ENCODE measurements at places on chromosomes 2 and 18.

- no peak for DNase-seq
Measured at GRCh38 chr2:6913415-6914157, 3.6 kb upstream of the RNF144A start.

GRCh38 chr2:150234787-150235446 lies 252.6 kb downstream of the RND3 start:
- no peak for DNase-seq

DNA sequence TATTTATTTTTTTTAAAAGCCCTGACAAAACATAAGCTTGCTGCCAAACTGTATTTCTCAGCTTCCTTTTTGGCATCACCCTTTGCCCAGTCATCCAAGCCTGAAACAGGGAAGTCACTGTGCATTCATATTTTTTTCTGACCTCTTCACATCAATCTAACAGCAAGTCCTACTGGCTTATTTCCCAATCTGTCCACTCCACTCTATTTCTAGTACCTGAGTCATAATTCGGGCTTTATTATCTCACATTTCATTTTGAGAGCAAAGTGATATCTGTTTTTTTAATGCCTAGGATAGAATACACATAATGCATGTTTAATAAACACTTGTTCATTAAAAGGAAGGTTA lies 5.1 kb downstream of the HNMT start:
- no peak for DNase-seq

DNA sequence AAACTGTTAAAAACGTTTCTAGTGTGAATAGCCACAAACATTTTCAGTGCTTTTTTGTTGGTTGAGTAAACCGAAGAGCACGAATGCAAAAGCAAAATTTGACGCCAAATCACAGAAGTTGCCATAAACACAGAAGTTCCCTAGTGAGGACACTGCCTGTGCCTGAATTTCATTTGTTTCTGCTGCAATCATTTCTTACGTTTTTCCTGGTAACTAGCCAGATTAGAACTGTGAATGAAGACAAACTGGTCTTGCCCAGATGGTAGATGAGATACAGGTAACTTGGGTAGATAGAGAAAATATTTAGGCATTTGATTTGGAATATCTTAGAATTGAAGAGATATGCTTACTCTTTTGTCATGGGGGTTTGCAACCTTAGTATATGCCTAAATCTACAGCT lies 9.8 kb upstream of the TBR1 start:
- no peak for DNase-seq

- DNase-seq = no peak
Measured at GRCh38 chr18:25042641-25043051, 309.3 kb downstream of the ZNF521 start.

DNA sequence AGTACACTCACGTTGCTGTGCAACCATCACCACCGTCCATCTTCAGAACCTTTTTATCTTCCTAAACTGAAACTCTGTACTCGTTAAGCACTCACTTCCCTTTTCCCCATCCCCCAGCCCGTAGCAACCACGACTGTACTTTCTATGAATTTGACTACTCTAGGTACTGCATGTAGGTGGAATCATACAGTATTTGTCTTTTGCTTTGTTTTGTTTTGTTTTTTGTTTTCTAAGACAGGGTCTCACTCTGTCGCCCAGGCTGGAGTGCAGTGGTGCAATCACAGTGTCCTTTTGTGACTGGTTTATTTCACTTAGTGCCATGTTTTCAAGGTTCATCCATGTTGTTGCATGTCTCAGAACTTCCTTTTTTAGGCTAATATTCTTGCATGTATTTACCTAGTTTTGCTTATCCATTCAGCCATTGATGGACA lies 7.0 kb upstream of the TYMS start:
- DNase-seq = no peak

DNA sequence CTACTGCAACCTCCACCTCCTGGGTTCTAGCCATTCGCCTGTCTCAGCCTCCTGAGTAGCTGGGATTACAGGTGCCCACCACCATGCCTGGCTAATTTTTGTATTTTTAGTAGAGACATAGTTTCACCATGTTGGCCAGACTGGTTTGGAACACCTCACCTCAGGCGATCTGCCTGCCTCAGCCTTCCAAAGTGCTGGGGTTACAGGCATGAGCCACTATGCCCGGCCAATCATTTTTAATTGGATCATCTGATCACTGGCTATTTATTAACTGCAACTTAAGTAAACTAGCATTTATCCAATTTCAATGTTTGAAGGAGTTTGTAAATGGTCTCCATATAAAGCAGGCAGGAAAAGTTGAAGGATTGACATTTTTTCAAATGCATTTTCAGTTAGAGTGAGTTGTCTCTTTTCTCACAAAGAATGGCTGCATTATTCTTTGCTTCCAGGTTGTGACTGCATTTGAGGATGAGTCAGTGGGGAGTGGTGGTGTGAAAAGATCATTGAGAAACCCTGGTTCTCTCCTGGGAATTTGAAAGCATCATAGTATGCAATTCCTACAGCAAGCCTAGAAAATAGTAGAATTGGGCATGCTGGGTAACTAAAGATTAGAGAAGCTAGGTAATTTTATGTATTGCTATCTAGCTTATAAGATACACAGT lies 431.1 kb upstream of the ZEB2 start:
- DNase-seq = no peak

GRCh38 chr2:43841949-43842865 lies 3.4 kb downstream of the ABCG8 start:
- DNase-seq = no peak

DNA sequence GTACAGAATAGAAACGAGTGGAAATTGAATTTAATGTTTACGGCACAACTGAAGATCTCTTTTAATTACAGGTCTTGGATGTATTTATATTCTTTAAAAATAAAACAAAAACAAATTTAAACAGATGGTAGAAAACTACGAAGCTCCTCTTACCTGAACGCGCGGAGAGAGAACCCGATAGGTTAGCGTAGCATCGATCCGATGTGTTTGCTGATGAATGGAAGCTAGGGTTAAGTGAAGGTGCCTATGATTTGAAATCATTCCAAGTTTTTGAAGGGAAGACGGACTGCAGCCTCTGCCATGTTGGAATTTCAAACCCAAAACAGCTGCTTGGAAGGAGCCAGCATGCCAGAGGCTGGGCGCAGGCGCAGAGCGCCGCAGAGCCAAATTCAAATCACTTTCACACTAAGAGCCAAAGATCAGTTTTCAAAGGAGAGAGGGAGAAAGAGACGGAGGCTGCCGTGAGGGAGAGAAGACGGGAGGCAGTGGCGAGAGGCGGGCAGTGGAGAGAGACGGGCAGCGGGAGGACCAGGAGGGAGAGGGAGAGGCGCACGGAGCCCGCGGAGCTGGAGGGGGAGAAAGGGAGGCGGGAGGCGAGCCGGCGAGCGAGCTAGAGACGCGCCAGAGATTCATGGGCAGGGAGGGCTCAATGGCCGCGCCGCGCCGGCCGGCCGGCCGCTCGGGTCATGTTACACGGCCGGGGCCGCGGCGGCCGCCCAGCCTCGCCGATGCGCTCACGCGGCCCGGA lies at the start of gene FIGN:
Gene FIGN, minus strand, starts transcription at position 324 of the 748 bp plus-strand sequence. CDS start 1,081 bp downstream, outside the sequence.
- DNase-seq = peak; percentile 30

GRCh38 chr2:175282300-175282699 lies 100.8 kb upstream of the ATP5MC3 start:
- peak; percentile 11 for DNase-seq

DNA sequence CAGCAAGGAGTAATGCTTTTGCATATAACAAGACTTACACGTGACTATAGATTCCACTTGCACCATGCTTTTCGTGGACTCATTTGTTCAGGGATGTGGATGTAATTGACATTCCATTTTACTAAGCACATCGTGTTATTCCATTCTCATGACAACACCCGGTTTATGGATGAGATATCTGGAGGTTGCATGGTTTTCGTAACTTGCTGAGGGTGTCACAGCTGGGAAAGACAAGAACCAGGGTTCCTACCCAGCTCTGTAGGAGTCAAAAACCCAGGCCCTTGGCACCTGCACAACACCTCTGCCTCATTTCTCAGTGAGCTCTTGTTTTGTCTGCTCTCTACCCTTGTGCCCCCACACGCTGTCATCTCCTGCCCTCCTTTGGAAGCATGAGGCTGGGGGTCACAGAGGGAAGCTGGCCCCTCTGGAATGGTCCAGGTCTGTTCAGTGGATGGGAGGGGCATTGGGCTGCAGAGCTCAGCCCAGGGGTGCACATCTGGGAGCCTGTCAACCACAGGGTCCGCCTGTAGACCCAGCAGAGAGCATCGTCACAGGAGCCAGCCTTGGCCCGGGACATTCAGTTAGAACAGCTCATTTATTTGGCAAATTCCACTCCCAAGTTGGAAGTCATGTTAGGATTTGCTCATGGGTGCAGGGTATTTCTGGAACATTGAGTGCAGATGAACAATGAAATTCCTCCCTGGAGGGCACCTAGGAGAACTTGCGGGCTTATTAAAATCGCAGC lies 120.1 kb upstream of the TWIST2 start:
- DNase-seq = no peak

DNA sequence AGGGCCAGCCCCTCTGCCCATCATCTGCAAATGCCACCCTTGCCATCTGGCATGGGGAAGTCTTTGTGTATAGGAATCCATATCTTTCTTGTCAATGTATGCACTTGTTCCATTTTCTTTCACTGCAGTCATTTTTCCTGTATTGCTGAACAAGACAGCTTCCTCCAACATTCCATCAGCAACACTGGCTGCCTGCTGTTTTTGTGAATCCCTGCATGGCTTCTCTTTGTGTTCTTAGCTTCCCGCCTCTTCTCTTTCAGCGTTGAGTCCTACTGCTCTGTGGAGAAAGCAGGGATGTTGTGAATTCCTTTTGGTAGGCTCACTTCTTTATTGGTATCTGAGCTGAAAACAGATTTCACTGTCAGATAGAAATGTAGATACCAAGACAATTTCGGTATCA lies 150.0 kb downstream of the LPIN1 start:
- no peak for DNase-seq

DNA sequence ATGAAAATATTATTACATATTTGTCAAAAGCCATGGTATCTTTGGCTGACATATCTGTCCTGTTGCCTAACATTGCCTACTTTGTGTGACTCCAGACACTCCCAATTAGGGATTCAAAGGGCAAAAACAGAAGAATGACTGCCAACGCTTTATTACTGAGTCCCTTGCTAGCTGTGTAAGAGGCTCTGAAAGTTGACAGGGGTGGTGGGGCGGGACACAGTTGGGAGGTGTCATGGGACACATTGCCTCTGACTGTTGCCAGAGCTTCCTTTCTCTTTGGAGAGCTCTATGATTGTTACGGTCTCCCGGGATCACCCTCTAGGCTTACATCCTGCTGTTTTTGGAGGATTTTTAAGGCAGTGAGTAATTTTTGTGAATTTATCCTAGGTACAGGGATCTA lies 249.6 kb upstream of the ACVR2A start:
- DNase-seq = no peak

- no peak for DNase-seq
Measured at GRCh38 chr2:25790074-25790790, 88.1 kb downstream of the ASXL2 start.

GRCh38 chr2:11681722-11682589 lies 12.0 kb upstream of the NTSR2 start:
- no peak for DNase-seq

DNA sequence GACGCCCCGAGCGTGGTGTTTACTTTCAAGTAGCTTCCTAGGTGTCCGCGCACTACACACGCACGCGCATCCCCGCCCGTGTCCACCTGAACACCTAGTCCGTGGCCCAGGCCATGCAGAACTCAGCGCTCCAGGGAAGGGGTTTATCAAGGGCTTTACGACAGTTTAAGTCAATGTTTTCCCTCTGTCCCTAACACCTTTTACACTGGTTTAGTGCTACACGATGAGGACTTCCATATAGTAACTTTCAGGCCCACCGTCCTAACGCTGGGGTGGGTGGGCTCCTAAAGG lies 1.4 kb upstream of the BCL2 start:
- DNase-seq = no peak

DNA sequence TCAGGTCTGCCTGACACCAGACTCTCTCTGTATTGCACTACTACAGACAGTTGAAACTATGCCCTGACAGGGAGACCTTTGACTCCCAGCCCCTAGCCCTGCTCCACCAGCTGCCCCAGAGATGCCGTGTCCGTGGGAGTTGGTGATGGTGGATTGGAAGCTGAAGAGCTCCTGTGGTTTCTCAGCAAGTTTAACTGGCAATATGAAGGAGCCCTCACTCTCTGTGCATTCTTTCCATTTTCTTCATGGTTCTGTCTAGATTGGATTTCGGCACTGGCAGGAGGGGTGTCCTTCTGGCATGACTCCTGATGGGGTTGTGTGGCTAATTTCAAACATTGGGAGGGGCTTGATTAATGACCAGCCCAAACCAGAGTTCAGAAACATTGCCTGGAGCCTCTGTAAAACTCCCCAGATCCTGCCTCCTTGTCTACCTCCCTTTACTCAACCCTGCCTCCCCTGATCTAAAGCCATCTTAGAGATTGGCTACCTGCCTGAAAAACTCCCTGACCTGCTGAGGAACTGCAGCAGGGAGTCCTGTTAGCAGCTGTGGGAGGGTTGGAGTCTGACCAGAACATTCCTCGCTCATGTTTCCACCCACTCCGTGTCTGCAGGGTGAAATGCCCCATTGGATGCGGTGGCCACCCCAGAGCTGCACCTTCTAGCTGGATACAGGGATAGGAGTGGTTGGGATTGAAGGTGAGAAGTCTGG lies 206.9 kb upstream of the SPRED2 start:
- no peak for DNase-seq

GRCh38 chr2:86623043-86623493 lies 597 bp downstream of the RNF103 start:
- DNase-seq = no peak

GRCh38 chr2:144461308-144461766 lies 58.6 kb downstream of the ZEB2 start:
- no peak for DNase-seq

- no peak for DNase-seq
Measured at GRCh38 chr2:186618696-186619095, 28.8 kb downstream of the ITGAV start.

GRCh38 chr18:54250846-54251261 lies 18.5 kb upstream of the POLI start:
- no peak for DNase-seq

DNA sequence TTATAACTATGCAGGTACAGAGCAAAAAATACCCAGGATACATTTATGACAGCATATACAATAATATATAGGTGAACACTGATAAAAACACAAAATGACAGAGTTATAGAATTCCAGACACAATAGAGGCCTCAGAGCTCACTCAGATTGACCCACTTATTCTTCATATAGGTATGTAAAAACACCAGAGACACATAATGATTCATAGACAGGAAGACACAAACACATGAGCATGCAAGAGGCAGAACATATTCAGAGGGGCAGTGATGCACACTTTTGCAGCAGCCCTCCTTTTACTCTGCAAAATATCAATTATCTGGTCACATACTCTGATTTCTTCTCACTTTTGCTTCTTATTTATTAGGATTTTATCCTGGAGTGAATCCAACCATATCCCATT lies 633.3 kb upstream of the ACVR2A start:
- no peak for DNase-seq
